ENCODE measurements at places on chromosomes 7 and 10. TPM values are rescaled to one million over a fixed set of nuclear protein-coding genes. Genes with fewer than 3 reads are reported as not detected.

Gene PIK3AP1
- total RNA-seq, result 18.3 TPM

Gene NKX2-3
- total RNA-seq, result not detected

Gene RSPH10B
- 1.2 TPM for total RNA-seq

Gene SEMA3D
- total RNA-seq, result 43.1 TPM

- DNase-seq, result no peak
Measured at GRCh38 chr10:115939101-115939854, 333.7 kb downstream of the GFRA1 start.

Gene SEC61A2
- 2.6 TPM for total RNA-seq

DNA sequence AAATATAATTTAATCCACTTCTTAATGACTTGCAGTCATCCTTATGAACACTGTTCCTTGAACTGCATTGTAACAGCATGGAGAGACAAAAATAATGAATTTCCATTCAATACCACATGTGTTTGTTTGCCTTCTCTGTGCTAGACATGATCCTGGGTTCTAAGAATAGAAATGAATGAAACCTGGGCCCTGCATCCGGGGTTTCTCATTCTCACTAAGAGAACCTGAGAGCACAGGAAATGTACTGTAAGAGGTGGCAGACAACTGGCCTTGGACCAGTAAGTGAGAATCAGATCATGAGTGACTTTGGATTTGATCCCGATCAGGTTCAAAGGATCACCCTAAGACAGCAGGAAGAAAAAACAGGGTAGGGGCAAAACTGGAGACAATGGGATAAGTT, 37.2 kb upstream of the CUL1 start:
- no peak for DNase-seq

- DNase-seq, result no peak
Measured at GRCh38 chr10:127997937-127998336, 91.0 kb downstream of the PTPRE start.

GRCh38 chr10:128296253-128297007, 170.2 kb upstream of the MKI67 start:
- peak; percentile 1 for DNase-seq

DNA sequence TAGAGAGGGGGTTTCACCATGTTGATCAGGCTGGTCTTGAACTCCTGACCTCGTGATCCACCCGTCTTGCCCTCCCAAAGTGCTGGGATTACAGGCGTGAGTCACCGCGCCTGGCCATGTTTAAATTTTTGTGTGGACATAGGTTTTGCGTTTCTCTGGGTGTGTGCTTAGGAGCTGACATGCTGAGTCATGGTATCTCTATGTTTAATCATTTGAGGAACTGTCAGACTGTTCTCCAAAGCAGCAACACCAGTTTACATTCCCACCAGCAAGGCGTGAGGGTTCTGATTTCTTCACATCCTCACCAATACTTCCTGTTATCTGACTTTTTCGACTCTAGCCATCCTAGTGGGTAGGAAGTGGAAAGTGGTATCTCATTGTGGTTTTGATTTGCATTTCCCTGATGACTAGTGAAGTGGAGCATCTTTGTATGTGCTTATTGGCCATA, 153.7 kb downstream of the DNAJB6 start:
- DNase-seq, result peak; percentile 15

DNA sequence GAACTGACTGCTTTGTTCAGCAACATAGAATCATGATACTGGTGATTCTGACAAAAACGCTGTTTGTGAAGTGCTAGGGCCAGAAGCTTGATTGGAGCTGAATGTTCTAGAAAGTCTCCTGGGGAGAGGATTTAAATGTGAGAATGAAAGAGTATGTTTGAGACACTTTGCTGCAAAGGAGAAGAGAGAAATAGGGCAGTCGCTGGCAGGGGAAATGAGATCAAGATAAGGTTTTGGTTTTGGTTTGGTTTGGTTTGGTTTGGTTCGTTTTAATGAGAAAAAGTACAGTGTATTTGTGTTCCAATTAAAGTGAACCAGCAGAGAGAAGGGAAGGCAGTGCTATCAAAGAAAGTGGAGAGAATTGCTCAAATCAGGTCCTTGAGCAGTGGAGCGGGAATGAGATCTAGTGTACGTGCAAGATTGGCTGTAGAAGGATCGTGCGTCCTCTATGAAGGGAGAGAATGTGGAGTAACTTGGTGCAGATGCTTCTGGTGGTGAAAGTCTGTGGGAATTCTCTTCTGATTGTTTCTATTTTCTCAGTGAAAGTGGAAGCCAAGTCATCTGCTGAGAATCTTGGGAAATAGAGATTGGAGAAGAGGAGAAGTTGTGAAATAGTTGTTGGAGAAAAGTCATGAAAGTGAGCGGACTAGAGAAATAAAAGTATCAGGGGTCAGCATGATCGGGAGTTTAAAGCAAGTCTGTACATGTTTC, 270.5 kb downstream of the CCDC3 start:
- no peak for DNase-seq

Gene CLCN1
- not detected for total RNA-seq

Gene HOXA10
- total RNA-seq, result 14.2 TPM

Gene MINDY4
- total RNA-seq, result 28.4 TPM

- no peak for DNase-seq
Measured at GRCh38 chr10:13920031-13920430, 333.3 kb downstream of the PRPF18 start.

Gene CH25H
- total RNA-seq, result 6.5 TPM

DNA sequence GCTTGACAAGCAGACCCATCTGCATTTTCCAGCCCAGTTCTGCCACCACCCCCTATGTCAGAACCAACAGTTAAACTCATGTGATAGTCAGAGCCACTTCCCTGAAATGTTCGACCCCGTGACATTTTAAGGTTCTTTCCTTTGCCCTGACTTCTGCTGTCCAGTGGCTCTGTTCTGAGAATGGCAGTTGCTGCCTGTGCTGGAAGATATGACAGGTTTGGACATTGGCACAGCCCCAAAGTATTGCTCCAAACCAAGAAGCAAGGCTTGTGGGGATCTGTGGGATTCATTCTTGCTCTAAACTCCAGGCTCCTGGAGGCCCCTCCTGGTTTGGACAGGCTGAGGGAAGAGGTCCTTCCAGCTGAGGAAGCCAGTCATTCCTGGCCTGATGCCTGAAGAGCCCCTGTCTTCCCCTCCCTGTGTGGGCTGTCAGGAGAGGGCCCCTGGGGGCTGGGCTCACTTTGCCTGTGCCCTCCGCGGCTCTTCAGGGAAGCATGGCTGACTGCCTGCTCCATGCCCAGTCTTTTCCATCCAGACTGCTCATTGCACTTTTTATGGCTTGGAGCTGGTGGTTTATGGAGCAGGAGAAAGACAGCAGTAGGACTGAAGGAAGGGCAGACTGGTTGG, 138.0 kb downstream of the CDH23 start:
- peak; percentile 65 for DNase-seq

DNA sequence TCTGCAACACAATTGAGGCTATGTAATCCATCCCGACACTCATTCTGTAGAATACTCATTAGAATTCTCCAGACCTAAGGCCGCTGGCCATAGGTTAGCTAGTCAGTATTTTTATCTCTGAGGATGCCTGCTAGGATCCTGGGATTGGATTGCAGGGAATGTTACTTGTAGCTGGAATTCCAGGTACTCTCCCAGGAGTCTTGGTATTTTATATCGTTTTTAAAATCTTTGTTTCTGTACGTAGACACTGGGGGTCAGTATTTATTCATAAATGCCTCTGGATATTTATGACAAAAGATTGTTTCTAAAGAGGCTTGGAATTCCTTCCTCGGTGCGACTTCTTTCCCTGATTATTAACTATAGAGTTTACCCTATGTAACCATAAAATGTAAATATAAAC, 40.1 kb downstream of the BPGM start:
- DNase-seq, result peak; percentile 58

DNA sequence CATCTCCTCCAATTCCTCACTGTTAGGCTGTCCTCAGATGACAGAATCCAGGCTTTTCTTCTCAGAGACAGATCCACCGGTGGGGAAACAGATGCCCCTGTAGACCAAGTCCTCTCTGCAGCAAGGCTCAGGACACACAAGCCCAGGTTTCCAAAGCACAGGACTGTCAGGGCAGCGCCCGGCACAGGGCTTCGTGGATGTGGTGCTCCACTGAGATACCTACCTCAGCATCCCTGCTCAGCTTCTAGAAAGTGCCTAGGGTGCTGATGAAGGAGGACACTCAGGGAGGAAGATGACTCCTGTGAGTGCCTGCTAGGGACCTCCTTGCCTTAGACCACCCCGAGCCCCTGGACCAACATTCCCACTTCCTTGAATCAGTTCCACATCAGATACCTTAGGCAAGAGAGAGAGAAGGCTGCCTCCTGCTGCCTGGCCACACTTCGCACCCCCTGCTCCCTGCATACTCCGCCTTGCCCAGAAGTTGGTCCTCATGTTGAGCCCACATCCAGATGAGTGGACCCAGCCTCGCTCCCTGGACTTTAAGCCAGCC, 8.9 kb upstream of the RBP3 start:
- no peak for DNase-seq

Gene UMAD1
- 13.7 TPM for total RNA-seq

Data from umbilical cord (tissue), 2 donors.